ENCODE measurements at places on chromosomes 16 and 17.
A peak's percentile ranks its signal among the peaks of the same experiment; 100 is the strongest.

DNA sequence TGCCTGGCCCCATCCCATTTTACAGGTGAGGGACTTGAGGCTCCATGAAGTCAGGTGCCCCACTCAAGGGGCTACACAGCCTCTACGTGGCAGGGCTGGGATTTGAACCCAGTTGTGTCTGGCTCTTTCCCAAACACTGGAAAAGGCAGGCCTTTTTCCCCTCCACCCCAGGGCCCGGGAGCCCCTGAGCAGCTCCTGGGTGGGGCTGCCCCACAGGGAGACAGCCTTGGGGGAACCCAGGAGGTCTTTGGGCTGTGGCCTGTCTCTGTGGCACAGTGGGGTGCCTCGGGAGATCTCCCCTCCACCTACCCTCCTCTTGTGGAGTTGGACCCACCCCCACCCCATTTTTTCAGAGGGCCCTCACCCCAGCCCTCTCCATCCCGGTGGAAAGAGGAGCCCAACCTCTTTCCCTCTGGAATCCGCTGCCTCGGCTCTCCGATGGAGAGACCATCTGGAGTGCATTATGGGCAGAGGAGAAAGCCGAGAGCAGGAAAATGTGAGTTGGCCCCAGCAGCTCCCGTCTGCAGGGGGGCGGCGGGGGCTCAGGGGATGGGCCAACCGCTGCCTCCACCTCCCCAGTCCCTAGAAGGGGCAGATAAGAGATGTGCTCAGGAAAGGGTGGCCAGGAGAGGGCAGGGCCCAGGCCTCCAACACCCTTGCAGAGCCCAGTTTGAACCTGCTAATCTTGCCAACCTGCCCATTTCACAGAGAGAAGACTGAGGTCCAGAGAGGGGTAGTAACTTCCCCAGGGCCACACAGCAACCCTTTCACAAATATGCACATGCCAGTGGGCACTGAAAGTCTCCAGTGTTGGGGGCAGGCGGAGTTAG, 15.4 kb upstream of the TMEM92 start:
- no peak for DNase-seq

DNA sequence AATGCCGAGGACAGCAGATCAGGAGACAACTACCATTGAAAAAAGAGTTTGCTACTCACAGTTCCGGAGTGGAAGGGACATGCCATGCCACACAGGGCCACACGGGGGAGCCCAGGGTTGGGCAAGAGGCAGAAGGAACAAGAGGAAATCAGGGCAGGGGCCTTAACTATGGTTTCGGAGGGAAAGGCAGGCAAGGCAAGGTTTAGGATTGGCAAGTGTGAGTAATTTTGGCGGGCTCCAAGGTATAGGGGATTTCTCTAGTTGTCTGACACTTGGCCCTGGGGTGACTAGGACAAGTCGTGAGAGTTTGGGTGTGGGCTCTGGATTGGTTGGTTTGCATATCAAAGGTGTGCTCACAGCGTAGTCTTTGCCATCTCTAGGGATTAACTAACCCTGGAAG, 27.0 kb upstream of the NTN1 start:
- DNase-seq = peak; percentile 54

GRCh38 chr16:57480754-57481230, 5.5 kb downstream of the DOK4 start:
- DNase-seq = no peak

GRCh38 chr17:77501101-77501566, 360.4 kb downstream of the SEC14L1 start:
- DNase-seq = peak; percentile 34

DNA sequence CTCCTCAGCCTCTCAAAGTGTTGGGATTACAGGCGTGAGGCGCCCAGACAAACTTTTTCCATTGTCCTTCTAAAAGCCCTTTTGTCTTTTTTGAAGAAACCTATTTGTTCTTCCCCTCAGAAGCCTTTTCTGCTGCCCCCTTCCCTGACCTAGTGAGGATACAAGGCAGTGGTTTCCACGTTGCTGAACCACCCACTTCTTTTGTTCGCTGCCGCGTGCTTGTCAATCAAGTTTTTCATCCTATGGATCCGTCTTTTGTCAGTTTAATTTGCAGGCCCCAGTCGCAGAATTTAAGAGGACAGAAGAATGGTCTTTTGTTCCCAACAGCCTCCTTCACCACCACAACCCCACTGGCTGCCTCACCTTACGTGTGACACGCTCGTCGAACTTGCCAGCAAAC, 20.2 kb upstream of the GNG13 start:
- DNase-seq = no peak

DNA sequence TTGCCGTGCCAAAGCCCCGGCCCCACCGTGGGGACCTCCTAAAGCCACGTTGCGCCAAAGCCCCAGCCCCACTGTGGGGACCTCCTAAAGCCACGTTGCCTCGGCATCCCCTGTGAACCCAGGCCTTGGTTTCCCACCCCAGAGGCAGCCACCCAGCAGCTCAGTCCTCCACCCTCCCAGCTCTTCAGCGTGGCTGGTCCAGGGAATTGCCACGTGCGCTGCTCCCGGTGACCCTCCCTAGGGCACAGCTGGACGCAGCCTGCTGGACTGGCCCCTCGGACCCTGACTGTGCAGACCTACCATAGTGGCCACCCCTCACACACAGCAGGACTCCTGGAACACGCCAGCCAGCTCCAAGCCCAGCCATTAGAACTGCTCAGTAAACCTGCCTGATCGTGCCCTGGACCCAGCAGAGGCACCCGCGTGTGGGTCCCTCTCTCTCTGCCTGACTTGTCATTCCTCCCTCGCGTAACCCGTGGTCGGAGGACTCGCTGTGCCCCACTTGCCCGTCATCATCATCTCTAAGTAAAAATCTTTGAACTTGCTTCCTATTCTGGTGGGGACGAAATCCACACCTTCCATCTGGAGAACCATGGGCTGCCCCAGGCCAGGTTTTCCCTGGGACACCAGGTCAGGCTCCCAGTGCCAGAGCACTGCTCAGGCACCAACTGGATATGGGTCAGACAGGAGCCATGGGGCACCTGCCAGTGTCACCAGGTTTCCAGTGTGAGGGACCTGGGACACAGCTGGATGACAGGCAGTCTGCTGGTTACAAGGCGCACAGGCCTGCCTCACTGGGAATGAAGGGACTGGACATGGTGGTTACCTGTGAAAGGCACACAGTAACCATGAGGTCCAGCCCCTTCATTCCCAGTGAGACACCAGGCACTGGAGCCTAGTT, 5.6 kb downstream of the CIAO3 start:
- DNase-seq = no peak

GRCh38 chr17:77888242-77889134, 70.0 kb upstream of the TNRC6C start:
- no peak for DNase-seq

GRCh38 chr17:7136266-7136877, 21.8 kb upstream of the ASGR2 start:
- DNase-seq = peak; percentile 80

GRCh38 chr16:64167936-64168335, 953.9 kb downstream of the CDH11 start:
- DNase-seq = no peak

GRCh38 chr17:61005358-61005757, 327.7 kb downstream of the BCAS3 start:
- DNase-seq = peak; percentile 10

- DNase-seq = no peak
Observed at GRCh38 chr16:13864689-13865088, 55.3 kb upstream of the ERCC4 start.

GRCh38 chr17:30211371-30211770, 24.1 kb downstream of the SLC6A4 start:
- no peak for DNase-seq

GRCh38 chr16:66961914-66962313, 848 bp downstream of the CES3 start:
- peak; percentile 38 for DNase-seq

- no peak for DNase-seq
Observed at GRCh38 chr17:34996422-34997285, 16.3 kb downstream of the LIG3 start.

DNA sequence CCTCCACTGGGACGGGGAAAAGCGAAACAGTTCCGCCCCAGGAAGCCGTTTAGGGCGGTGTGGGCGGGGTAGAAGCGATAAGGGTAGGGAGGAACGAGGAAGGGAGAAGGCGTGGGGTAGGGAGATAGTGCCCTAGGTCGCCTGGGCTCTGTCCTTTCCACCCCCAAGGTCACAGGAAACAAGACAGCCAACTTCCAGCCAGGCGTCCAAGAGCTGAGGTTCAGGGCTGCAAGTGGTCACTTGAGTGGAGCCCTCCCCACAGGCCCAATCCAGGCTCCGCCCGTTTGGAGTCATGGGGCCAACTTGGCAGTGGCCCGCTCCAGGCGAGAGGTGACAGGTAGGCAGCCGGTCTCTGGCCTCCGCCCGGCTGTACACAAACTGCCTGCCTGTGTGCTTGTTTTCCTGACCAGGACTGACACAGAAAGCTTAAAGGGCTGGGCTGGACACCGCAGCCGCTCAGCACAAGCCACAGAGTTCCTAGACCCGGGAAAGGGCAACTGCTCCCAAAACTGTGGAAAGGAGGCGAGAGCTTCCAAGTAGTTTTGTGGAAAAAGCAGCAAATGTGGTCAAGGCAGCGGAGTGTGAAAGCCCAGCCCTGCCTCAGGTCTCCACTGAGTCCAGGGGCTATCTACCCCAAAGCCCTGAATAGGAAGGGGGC, at the start of gene RILP:
Gene RILP (minus strand): TSS at position 23 of the 658 bp plus-strand sequence. CDS start 62 bp downstream, outside the sequence.
- DNase-seq = peak; percentile 29

GRCh38 chr17:48378238-48378637, 51.8 kb downstream of the SKAP1 start:
- no peak for DNase-seq

GRCh38 chr16:72291531-72291981, 119.6 kb upstream of the PMFBP1 start:
- DNase-seq = peak; percentile 95

GRCh38 chr17:40556884-40557414, 8.3 kb downstream of the CCR7 start:
- DNase-seq = no peak

DNA sequence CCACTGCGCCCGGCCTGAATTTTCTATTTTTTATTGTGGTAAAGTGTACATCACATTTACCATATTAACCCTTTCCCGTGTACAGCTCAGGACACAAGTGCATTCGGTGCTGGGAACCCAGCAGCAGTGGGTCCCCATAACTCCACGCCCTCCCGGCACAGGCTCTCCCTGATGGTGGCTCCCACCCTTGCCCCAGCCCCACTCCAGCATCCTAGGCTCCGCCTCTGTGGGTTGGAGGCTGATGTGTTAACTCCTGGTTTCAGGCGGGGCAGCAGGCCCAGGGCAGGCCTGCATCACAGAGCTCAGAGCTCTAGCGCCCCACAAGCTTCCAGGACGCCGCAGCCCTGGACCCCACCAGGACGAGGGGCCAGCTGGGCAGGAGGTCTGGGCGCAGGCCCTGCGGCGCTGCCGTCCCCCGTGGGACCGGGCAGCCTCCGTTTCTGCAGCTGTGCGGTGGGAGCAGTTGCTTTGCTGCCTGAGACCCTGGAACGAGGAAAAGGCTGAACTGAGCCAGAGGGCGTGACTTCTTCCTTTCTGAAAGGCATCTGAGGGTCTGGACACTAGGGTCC, 19.6 kb downstream of the ZFPM1 start:
- no peak for DNase-seq

DNA sequence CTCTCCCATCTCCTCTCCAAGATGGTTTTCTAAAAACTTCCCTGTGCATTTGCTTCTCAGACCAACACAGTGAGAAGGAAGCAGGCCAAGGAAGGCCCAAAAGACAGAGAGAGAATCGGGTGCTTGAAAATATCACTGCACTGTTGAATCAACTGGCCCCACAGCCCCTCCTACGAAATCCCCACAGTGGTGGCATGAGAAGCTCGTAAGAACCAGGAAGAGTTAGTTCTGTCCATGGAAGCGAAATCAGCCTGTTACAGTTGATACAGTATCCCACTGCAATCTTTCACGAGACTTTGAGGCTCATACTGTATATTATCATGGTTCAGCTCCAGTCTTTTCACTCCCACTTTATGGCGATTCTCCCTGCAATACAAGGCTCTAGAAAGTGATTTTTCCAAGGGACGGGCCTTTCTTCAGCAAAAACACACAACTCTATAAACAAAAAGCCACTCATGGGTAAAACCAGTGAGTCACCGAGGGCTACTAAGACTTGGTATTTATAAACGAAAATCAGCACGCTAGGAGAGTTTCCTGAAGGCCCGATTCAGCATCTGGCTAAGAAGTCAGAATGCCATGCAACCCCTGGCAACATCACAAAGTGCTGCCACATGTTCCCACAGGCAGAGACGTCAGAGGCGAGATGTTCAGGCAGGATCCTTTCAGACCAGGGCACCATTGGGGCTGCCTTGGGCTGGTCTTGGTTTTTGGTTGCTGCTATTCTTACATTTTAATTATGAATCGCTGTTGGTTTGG, 185.7 kb downstream of the IRX5 start:
- DNase-seq = no peak

DNA sequence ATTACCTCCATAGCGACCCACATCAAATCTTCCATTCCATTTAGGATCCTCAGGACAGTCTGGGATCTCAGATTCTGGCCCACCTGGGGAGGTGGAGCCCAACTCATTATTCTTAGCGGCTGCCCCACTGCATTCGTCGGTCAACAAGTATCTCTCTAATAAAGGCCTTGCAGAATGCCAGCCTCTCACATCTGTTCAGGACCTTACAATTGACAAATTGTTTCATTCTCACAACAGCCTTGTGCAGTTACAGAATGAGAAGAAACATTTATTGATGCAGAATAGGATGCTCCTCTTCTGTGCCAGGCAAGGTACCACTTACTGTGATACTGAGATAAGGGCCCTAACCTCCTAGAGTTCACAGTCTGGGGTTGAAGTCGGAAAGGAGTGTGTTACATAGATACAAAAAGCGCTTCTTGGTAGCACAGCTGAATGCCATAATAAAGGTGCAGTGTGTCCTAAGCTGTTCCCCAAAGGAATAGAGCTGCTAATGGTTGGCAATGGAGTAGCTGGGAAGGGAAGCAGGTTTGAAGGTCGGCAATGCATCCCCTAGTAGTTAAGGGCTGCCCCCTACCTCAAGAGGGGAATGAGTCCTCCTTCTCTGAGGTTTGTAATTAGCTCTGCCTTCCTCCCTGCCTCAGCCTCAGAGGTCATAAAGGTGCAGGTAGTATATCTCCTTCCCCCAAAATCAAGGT, 2.3 kb upstream of the MPP2 start:
- DNase-seq = no peak

DNA sequence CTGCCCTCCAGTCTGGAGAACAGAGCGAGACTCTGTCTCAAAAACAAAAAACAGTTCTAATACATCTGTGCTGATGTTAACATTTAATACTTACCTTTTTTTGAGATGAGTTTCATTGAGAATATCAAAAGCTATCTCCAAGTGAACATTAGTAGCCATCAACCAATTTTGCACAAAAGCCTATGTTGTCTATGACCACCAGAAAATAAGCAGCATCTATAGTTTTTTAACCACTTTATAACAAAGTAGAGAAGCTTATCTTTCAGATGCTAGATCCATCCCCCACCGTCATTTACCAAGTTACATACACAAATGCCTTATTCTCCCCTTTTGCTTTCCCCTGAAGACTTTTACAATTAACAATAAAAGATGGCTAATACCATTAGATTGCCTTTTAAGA, 4.1 kb downstream of the SRSF1 start:
- no peak for DNase-seq

GRCh38 chr17:81348097-81349055, 46.9 kb upstream of the BAHCC1 start:
- no peak for DNase-seq
